IMR-90 (cell line): ENCODE measurements at places on chromosomes 6 and 20. TPM values are rescaled to one million over a fixed set of nuclear protein-coding genes. Genes with fewer than 3 reads are reported as not detected.

- H3K36me3 ChIP-seq, result no peaks in the 10 kb centered on the region
- H3K27ac ChIP-seq, result no peak overlapping the region
- peaks cover 19% of the 10 kb centered on the region for H3K27me3 ChIP-seq
Observed at GRCh38 chr6:31239854-31240253, 32.0 kb downstream of the HLA-C start.

Gene STMN3
- total RNA-seq, result 20.3 and 21.1 TPM in 2 replicates

- H3K36me3 ChIP-seq, result no peaks in the 10 kb centered on the region
- H3K4me1 ChIP-seq, result no peaks in the 10 kb centered on the region
- H3K4me3 ChIP-seq, result no peak overlapping the region
- no peak for DNase-seq
- no peak overlapping the region for H3K27ac ChIP-seq
Observed at GRCh38 chr6:19279273-19279684, 557.9 kb upstream of the ID4 start.

Gene SLC35B3
- 19.0 and 33.9 TPM in 2 replicates for total RNA-seq

Gene FABP7
- not detected in 2 replicates for total RNA-seq

GRCh38 chr20:15655295-15655874 lies 917.9 kb downstream of the KIF16B start:
- no peak for DNase-seq
- no peaks in the 10 kb centered on the region for H3K27me3 ChIP-seq
- H3K36me3 ChIP-seq, result no peaks in the 10 kb centered on the region
- no peak overlapping the region for H3K4me3 ChIP-seq
- H3K4me1 ChIP-seq, result peaks cover 5% of the 10 kb centered on the region; the same call in 1 of the 2 replicates
- no peak overlapping the region for H3K27ac ChIP-seq

GRCh38 chr20:54407459-54407858 lies 67.9 kb upstream of the DOK5 start:
- H3K4me1 ChIP-seq, result no peaks in the 10 kb centered on the region
- no peak overlapping the region for H3K27ac ChIP-seq
- no peak for DNase-seq
- H3K27me3 ChIP-seq, result no peaks in the 10 kb centered on the region; the same call in 1 of the 2 replicates

Gene STX11
- total RNA-seq, result 0.54 and 0.56 TPM in 2 replicates
